ENCODE measurements at places on chromosomes 13 and 19.

GRCh38 chr19:45632468-45633196 is 6.6 kb downstream of the EML2 start:
- peak; percentile 80 for DNase-seq

DNA sequence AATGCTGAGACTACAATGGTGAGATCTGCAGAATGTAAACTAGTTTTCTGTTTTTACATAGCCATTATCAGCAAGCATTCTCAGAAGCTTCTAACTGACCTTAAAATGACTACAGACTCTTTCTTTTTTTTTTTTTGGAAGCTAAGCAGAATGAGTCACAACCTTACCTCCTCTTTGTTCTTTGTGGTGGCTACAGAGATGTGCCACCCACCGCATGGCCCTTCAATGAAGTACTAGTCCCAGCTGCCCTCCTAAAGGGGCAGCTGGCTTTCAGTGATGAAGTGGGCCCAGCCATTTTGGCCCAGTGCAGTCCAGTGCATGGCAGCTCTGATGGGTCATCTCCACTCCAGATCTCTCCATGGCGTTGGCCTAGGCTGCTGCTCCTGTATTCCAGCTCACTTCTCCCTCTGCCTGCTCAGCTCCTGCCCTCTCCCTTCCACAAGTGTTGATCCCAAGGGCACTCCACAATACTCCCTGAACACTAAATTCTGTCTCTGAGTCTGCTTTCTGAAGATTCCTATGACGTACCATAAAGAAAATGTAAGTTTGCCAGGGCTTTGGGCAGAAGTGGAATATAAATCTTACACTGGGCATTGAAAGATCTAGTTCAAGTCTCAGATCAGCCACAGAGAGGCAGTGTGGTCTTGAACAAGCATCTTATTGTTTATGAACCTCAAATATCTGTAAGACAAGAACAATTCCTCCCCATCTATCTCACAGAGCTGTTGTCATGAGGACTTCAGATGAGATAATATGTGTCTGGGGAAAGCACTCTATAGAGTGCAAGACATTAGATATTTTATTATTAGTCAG is 85.6 kb downstream of the RXFP2 start:
- DNase-seq = no peak

DNA sequence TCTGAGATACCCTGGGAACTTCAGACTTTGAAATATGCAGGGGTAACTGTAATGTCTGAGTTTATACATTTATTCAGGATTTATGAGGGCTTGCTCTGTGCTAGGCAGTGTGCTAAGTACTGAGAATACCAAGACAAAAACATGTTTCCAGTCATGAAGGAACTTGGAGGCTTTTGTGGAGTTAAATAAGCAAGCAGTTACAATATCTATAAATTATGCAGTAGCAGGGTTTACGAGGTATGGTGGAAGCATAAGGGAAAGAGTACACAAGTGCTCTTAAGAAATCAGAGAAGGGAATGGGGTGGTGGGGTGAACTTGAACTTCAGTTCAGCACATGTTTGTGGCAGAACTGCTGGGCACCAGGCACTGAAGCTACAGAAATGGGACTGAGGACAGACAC is 28.0 kb downstream of the MAB21L1 start:
- DNase-seq = no peak

DNA sequence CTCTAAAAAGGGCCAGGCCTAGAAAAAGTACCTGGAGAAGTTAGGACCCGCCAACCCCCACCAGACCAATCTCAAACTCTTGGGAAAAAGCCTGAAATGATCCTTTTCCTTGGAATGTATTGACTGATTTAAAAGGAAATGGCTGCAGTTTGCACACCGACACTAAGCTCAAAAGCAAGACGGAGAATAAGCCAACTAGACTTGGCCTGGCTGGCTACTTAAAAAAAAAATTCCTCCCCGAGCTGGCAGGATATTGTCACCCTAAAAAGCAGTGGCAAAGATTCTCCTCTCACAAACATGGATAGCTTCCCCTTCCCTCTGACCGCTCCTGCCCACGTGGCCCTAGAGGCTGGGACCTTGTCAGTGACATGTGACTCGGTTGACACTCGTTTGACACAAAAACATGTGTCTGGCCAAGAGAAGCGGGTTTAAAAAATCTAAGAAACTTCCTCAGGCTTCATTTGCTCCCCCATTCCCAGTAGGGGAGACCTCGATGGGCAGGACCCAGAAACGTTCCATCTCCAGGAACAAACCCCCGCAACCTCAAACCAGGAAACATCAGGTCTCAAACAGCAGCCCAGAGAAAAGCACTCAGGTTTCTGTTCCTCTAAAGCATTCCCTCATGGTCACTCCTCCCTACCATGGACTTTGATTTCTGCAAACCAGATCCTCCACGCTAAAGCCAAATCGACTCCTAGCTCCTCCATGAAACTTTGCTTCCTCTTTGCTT is 1.3 kb downstream of the RFX1 start:
- DNase-seq = peak; percentile 52

- DNase-seq = no peak
These were observed 74.7 kb downstream of the KLF5 start for GRCh38 chr13:73133531-73133930.

DNA sequence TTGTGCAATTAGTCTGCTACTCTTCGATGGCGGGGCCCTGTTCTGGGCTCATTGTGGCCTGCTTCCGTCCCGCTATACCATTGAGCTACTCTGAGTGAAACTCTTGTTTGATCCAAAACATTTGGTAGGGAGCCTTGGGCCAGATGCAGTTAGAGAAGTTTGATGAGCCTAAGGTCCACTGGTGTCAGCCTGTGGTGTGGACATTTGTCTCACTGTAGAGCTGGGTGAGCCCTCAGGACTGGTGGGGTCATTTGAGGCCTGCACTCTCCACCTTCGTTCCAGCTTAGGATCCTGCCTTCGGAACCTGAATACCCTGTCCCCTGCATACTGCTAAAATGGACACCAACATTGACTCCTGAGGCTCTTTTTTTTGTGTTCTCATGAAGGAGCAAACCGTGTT is 6.9 kb downstream of the UBAC2 start:
- DNase-seq = no peak
